ENCODE measurements at places on chromosomes 3 and 15.

DNA sequence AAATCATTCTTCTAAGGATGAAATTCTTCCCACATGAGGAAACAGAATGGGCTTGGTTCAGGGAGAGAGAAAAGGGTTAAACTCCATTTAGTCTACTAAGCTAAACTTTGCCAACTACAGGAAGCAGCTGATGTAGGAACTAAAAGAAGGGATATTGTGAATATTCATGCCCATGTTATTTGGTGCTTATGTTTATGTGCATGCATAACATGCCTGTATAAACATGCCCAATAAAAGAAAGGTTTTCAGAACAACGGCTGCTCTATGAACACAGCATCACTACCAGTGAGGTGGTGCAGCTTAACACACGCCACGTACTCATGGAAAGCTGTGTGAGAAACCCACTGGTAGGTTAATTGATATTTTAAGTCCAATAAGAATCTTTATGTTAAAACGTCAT lies 59.4 kb upstream of the VGLL4 start:
- no peak for DNase-seq

DNA sequence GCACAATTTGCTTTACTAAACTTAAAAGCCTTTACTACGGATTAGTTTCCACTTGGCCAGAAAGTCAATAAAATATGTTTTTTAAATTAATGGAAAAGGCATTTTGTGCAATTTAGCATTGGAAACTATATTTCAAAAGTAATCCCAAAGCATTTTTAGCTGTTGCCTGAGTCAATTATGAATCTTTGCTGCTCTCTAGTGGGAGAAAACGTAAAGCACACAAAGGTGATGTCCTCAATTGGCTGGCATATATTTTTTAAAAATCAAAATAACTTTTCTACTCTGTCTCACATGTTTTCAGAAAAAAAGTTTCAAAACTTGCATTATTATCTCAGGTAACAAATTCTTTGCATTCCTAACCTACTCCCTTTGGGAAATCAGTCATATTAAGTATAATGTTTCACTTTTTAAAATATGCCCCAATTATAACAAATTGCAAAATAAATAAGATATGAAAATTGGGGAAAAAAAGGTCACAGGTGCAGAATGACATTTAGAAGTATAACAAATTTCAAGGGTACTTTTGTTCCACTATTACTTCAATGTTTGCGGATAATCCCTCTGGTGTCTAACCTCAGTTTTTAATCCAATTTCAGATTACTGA lies 47.2 kb upstream of the TEX55 start:
- DNase-seq = no peak

- DNase-seq = no peak
Observed at GRCh38 chr3:189286916-189287315, 115.1 kb downstream of the TPRG1 start.

DNA sequence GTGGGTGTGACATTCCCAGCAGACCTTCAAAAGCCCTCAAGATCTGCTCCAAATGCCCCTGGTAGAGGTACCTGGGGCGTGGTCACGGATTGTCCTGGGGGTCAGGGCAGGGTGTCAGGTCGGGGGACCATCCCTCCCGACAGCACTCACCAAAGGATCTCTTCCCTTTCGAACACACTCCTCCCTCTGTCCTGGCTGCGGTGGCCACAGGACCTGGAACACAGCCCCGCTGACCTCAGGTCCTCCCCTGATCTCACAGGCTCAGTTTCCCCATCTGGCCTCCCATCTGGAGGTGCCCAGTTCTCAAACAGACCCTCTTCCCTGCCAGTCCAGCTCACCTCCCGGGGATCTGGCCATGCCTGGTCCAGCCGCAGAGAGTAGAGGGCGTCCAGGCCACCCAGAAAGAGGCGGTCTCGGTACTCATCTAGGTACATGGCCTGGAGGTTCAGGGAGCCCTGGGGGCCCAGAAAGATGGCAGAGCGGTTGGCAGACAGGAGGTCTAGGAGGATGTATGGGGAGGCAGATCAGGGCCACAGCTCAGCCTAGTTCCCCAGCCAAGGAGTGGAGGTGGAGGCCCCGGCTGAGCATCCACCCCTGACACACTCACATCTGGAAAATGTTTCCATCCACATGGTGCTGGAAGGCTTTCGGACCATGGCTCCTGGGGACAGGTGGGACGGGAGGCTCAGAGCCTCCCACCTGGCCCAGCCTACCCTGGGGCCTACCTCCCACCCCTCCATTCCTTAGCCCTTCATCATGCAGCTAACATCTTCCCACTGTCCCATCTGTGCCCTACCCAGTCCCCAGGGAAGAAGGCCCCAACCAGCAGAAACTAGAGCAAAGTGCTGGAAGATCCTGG lies 2.3 kb downstream of the SEMA3G start:
- no peak for DNase-seq

DNA sequence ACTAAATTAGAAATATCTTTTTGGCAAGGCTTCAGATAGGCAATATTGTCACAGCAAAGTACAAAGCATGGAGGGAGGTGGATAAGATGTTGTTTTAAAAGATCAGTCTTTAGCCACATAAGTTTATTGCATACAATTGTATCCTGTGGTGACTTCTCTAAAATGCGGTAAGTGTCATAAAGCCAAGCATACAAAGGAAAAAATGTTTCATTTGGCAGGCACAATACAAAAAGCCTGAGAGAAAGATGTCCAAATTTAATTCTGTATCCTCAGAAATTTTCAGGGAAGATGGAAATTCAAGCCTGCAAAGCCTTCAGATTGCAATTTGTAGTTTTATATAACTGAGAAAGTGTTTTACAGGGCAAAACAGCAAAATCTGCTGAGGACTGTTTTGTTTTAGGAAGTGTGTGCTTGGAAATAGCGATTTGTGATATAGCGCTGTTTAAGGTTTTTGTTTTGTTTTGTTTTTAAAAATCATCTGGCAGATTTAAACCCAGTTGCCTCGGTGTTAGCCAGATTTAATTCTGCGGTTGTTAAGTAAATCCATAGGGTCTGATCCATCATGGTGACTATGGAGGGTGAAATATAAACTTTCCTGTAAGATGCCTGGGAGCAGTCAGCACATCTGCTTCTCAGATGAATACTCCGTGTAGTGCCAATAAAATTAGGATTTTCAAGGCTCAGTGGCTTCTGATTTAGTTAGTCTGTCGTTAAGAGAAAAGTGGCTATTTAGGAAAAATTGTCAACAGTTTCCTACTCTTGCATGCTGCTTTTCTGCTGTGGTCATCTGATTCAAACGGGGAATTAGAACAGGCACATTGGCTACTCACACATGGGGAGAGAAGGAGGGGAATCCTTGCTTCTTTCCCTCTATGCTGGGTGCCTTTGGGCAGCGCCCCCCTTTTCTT lies 8.0 kb downstream of the KAT2B start:
- no peak for DNase-seq

DNA sequence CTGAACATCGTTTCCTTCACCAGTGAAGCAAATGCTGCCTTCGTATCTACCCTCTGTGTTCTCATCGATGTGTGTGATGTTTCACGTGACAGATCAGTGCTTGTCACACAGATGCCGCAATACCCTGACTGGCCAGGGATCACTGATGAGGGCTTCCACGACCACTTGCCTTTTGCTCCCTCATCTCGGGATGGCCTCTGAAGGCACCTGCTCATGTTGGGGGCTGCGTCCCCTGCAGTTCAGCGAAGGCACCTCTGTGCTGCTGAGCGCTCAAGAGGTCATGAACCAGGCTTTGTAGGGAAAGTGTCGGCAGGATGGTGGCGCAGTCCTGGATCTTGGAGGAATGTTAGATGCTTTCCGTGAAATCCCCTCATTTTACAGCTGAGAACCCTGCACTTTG lies 79.2 kb upstream of the KLF13 start:
- no peak for DNase-seq

Measured in femur (tissue), 1 donor.